AG04450 (cell line): ENCODE measurements at places on chromosomes 1 and 21. TPM values are rescaled to one million over a fixed set of nuclear protein-coding genes. Genes with fewer than 3 reads are reported as not detected.
A peak's percentile ranks its signal among the peaks of the same experiment; 100 is the strongest.

The CFHR5 gene
- polyA plus RNA-seq = not detected in 2 replicates

DNA sequence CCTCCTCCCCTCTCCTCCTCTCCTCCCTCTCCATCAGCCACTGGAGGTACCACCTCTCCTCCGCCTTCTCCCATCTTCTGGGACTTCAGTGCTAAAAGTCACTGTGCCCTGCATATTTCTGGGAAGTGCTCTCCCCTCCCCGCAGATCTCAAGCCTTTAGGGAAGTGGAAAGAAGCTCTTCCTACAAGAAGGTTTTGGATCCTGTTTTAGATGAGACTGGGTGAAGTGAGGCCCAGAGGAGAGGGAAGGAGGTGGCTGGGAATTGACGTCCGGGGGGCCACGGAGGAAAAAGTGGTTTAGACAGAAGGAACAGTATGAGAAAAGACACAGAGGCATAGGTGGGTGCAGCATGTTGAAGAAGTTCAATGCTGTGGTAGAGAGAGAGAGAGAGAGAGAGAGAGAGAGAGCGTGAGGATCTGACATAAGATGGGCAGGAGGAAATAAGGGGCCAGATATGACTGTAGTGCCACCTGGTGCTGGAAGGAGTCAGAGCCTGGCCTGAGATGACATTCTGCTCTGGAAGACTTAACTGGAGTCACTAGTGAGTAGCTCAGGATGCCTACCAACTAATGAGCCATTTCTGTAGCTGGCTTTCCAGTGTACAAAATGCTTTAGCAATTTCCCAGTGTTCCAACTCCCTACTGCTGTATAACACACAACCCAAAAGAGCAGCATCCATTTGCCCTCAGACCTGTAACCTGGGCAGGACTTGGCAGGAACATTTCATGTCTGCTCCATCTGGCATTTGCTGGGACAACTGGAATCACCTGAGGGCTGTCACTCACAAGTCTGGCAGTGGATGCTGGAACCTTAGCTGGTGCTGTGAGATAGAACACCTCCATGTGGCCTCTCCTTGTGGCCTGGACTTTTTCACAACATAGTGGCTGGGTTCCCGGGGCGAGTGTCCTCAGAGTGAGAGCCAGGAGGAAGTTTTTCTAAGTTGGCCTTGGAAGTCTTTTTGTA lies 16.6 kb upstream of the ZSCAN20 start:
- peak; percentile 72 for DNase-seq

- no peak for DNase-seq
Measured at GRCh38 chr1:32508761-32509160, 30.5 kb upstream of the ZBTB8A start.

DNA sequence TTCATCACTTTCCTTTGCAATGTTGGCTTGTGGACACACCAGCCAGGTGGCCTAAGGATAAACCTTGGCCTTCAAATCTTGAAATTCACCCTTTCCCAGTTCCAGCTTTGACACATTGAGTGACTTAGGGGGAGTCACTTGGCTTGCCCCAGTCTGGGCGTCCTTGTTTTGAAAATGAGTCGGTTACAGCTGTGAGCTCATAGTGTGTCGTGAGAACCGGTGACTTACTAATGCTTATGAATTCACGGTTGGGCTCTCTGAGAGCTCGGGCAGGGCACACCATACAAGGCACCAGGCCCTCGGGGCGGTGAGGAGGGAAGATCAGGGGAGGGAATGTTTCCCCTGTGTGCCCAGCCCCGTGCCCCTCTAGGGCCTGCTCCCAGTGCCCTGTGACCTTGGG lies 126.9 kb upstream of the TMPRSS2 start:
- DNase-seq = no peak

The CDK18 gene
- polyA plus RNA-seq = 0.36 and 0.38 TPM in 2 replicates

The S100A9 gene
- not detected in 2 replicates for polyA plus RNA-seq

DNA sequence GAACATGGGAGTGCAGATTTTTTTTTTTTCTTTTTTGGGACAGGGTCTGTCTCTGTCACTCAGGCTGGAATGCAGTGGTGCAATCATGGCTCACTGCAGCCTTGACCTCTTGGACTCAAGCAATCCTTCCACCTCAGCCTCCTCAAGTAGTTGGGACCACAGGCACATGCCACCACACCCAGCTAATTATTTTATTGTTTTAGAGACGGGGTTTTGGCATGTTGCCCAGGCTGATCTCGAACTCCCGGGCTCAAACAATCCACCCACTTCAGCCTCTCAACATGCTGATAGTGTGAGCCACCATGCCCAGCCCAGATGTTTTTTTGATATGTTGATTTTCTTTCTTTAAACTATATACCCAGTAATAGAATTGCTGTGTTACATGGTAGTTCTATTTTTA lies 57.7 kb downstream of the RGSL1 start:
- no peak for DNase-seq

The TNNT2 gene
- 1.6 and 2.3 TPM in 2 replicates for polyA plus RNA-seq

The OR6K3 gene
- polyA plus RNA-seq = not detected in 2 replicates

The TNFRSF8 gene
- 0.22 and 0.27 TPM in 2 replicates for polyA plus RNA-seq

The CCDC17 gene
- polyA plus RNA-seq = 0.19 TPM in 2 replicates

DNA sequence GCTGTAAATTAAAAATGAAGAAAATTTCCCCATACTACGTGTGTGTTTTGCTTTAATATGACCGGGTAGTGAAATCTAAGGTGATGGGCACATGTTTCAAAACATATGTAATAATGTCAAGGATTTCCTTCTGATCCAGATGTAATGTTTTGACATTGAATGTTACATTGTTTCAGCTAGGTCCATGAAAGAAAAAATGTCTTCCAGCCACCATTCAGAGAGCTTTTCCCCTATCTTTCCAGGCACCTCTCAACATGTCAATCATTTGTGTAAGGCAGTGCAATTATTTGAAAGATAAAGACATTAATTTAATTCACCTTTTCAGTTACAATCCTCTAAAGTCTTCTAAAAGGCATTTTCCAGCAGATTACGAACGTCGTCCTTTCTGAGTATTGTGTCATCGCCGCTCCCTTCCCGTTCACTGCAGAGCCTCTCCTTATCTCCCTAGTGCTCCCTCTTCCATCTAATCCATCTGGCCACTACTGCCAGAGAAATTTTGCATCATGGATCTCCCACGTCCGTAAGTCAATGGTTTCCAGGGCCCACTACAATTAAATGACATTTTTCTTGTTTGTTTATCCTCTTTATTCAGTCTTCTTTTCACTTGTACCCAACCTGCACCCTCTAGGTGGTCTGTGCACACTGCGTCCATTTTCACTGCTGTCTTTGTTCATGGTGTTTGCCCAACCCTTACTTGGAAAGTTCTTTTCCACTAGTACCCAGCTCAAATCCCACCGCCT lies 1.3 kb upstream of the VAMP3 start:
- DNase-seq = no peak

DNA sequence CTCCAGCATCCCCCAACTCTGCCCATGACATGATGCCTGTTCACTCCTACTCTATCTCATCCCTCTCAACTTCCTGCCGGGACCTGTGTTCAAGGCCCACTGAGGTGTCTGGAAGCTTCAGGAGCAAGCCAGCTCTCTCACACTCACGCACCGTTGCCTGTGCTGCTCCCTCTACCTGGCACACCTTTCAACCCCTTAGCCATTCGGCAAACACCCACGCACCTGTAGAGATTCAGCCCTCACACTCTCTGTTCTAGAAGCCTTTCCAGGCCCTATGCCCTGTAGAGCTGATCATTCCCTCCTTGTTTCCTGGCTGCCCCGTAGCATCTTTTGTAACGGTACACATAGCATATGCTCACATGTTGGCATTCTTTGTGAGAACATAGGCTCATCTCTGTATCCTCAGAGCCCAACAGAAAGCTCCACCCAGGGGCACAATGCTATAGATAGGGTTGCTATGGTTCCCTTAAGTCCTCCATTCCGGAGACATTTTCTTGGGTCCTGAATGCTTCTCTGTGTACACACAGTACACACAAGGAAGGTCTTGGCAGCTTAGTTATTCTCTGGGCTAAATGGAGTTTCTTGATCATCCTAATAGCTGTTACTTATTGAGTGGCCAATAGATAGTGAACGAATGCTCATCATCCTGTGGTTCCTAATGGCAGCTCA lies 1.3 kb downstream of the C8B start:
- no peak for DNase-seq
